ENCODE measurements at places on chromosomes 7 and 10.

- no peak for DNase-seq
Measured at GRCh38 chr10:34295142-34295548, 520.0 kb downstream of the PARD3 start.

GRCh38 chr10:48478980-48479811 lies 125.7 kb downstream of the ARHGAP22 start:
- DNase-seq, result no peak

DNA sequence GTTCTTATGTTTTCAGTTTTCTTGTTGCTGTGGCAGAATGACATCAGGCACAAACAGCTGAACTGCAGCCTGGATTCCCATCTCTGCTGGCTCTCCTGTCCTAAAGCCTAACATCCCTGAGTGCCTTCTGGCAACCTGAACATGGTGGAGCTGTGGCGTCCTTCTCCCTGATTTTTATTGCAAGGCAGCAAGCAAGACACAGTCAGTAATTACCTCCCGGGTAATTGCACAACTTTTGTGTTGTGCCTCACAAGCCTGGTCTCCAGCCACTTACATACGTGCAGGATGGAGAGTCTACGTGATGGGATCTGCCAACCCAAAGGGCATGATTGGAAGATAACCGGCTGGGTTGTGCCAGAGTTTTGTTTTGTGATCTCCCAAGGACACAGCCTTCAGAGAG lies 116.1 kb upstream of the PARD3 start:
- no peak for DNase-seq

DNA sequence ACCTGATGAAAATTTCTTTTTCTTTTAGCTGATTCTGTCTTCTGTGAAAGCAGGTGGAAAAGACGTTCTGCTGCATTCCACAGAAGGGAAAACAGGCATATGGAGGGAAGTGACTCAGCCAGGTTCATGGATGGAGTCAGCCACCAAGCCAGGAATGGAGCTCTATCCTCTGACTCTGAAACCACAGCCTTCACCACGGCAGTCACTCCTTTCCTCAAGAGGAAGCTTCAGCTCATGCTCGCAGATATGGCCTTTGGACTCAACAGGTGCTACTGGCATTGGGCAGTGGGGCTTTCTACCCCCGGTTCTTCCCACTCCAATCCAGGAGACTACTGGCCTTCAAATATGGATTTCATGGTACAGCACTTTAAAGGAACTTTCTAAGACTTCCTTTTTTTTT lies 11.5 kb upstream of the PLAU start:
- peak; percentile 88 for DNase-seq

- no peak for DNase-seq
Measured at GRCh38 chr7:27942711-27943110, 202.7 kb downstream of the TAX1BP1 start.

DNA sequence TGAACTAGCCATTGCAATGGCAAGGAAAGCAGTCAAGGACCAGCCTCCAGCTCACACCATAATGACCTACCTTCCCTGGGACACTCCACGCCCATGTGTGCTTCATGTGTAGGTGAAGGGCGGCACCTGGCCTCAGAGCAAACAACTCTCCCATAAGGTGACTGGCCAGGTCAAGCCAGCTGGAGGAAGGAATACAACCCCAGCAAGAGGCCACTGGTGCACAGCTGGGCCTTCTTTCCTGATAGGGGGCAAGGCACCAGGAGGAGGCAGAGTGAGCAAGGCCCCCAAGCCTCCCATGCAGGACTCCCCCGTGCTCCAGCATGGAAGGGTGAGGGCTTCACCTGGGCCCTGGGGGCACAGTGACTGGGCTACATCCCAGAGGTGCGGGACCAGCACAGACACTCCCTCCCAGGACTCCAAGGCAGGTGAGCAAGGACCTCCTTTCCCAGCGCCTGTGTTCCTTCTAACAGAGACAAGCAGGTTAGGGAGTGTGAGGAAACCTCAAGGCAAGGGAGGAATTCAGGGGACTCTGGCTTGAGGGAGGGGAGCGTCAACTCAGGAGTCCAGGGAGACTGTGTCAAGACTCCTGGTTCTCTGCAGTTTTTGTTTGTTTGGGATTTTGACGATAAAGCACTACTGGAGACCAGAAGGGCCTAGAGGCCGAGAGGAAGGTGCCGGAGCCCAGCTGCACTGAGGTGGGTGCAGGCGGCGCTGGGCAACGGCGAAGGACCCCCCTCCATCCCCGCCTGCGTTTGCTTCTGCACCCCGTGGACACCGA lies 1.7 kb downstream of the PTPRN2 start:
- no peak for DNase-seq

Measured in HS-5 (cell line).